ENCODE measurements at places on chromosomes 13 and 19.

DNA sequence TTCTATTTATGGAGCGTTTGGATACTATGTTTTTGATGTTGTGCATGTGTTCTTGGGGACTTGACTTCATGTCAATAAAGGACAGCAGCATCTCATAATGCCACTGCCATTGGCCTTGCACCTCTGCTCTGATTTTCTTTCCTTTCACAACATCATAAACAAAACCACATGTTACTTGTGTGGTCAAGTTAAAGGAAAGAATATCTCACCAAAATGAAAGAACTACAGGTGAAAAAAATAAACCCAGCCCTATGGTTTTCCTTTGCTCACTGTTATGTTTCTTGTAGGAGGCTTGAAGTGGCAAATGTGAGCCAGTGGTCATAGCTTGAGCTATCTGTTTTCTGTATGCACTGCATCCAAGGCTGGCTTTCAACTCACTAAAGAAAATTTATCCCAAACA, 240.4 kb downstream of the KCNRG start:
- DNase-seq = no peak

DNA sequence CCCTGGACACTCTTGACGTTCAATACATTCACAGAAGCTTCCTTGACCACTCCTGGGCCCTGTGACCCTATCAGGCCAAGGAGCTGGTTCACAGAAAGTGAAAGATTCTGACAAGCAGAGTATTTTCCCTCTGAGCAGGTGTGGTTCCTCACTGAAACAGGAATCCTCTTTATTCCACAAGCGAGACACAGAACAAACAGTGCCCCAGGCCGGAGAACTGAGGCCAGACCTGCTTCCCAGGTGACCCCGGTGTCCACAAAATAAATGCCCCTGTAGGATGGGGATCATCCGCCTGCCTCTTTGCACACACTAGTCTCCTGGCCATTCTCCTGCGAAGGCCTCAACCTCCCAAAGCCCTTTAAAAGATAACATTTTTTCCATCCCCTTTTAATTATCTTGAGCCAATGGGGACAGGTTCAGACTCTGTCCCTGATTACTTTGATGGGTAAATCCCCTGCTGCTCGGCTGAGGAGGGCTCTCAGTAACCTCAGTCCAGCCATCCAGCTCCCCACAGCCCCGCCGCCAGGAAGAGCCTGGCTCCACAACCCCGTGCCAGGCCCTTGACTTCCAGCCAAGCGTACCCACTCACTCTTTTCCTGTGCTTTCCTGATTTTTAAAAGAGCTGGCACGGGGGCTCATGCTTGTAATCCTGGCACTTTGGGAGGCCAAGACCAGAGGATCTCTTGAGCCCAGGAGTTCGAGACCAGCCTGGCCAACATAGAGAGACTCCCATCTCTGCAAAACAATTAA, 129.1 kb downstream of the FOXO1 start:
- DNase-seq = no peak

GRCh38 chr13:26501641-26502040, 55.8 kb upstream of the WASF3 start:
- DNase-seq = no peak

GRCh38 chr13:51326777-51327176, 12.7 kb upstream of the SERPINE3 start:
- DNase-seq = no peak

GRCh38 chr13:76641056-76641455, 245.1 kb downstream of the KCTD12 start:
- DNase-seq = no peak

GRCh38 chr13:36814465-36814864, 4.6 kb upstream of the RFXAP start:
- no peak for DNase-seq

DNA sequence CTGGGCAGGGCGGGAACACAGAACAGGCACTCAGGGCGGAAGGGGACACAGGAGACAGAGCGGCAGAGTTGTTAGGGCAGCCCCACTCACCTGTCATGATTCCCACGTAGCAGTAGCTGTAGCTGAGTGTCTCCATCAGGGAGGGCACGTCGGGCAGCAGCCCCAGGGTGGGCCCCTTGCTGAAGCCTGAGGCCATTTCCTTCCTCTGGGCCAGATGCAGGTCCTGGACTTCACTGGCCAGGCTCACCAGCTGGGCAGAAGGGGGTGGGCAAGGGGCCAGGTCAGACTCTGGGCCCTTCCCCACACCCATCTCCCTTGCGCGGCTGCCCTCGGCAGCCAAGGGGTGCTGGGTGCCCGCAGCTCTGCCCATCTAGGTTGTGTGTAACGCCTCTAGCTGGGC, 5.9 kb downstream of the MBOAT7 start:
- DNase-seq = no peak

DNA sequence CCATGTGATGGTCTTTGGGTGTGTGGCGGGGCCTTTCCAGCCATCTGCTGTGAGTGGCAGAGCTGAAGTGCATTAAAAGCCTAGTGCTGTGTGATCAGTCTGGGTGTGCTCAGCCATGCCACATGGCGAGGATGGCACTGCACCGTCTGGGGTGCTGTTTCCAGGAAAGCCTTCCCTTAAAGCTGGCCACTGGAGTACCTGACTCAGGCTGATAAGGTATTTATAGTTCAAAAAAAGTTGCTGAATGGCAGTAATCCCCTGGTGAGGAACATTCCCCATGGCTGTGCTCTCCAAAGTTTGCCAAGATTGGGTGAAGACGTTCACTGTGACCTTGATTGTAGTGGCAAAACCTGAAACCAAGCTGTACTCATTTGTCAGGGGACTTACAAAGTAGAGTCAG, 6.0 kb downstream of the GPI start:
- DNase-seq = no peak

- peak; percentile 21 for DNase-seq
These were observed 176.8 kb downstream of the OXGR1 start for GRCh38 chr13:96817336-96817941.

- DNase-seq = no peak
These were observed 929 bp upstream of the TNFSF13B start for GRCh38 chr13:108268466-108269112.

DNA sequence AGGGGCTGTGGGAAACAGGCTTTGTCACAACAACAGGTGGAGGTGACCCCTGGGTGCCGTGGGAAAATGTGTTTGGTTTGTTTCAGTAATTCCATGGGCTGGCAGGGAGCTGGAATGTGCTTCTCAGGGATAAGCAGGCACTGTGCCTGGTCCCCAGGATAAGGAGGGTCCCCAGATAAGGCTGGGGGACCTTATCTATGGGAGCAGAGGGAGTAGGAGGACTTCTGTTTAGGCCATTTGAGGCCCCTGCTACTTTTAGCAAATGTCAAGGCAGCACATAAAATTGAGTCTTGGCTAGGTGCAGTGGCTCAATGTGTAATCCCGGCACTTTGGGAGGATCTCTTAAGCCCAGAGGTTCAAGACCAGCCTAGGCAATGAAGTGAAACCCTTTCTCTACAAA, 59.5 kb downstream of the KCNC3 start:
- DNase-seq = no peak

GRCh38 chr19:18421371-18421959, 2.3 kb downstream of the SSBP4 start:
- no peak for DNase-seq

DNA sequence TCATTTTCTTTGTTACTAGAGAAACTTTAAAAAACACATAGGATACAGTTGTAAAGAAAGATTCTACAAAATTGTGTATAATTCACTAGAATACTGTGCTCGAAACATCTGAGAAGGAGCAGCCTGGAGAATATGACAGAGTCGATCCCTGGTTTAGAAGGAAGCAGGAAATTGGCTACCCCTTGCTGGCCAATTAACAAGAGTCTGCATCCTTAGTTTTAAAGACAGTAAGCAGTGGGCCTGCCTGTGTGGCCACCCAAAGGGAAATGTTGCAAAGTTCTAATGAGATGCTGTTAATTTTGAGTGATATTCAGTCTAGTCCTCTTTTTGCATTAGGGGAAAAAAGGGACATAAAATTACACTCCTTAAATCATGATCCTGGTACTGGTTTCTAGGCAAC, 988.6 kb downstream of the PCDH17 start:
- DNase-seq = no peak

DNA sequence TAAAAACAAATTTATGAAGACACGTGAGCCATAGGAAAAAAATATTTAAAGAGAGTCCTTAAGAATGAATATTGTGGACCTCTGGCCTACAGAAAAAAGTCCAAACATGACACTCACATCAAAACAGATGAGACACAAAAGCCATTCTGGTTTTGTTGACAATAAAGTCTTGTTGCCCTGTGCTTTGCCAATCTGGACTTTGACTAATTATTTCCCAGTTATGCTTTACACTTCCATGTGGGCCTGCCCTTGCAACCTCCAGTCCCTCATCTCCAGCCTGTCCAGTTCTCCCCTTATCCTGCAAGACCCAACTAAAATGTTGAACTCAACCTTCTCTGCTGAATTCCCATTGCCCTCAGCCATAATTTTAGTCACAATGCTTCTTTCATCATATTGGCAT, 184.5 kb upstream of the SERP2 start:
- DNase-seq = no peak

GRCh38 chr13:110382229-110382628, 75.1 kb downstream of the COL4A2 start:
- peak; percentile 87 for DNase-seq

DNA sequence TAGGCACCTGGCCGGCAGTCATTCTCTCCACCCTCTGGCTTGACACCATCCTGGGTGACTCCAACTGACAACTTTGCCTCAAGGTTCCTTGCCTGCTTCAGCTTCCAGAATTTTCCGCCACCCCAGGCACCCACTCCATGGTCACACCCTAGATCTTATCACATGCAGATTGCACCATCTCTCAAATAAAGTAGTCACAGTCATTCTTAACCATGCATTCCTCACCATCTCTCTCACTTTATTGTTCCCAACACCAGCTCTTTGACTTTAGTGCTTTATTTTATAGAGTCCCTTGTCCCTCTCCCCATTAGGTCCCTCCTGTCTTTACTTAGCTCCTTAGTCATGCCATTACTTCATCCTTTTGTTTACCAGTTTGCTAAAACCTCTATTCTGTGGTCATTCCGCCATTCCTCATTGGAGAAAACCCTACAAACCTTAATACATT, 351.7 kb downstream of the SPRY2 start:
- peak; percentile 36 for DNase-seq

- no peak for DNase-seq
These were observed 115.0 kb upstream of the CLDN10 start for GRCh38 chr13:95437561-95437960.

GRCh38 chr13:70249332-70250064, 141.2 kb upstream of the KLHL1 start:
- DNase-seq = peak; percentile 97

GRCh38 chr19:4115818-4116385, 8.0 kb downstream of the MAP2K2 start:
- DNase-seq = no peak

DNA sequence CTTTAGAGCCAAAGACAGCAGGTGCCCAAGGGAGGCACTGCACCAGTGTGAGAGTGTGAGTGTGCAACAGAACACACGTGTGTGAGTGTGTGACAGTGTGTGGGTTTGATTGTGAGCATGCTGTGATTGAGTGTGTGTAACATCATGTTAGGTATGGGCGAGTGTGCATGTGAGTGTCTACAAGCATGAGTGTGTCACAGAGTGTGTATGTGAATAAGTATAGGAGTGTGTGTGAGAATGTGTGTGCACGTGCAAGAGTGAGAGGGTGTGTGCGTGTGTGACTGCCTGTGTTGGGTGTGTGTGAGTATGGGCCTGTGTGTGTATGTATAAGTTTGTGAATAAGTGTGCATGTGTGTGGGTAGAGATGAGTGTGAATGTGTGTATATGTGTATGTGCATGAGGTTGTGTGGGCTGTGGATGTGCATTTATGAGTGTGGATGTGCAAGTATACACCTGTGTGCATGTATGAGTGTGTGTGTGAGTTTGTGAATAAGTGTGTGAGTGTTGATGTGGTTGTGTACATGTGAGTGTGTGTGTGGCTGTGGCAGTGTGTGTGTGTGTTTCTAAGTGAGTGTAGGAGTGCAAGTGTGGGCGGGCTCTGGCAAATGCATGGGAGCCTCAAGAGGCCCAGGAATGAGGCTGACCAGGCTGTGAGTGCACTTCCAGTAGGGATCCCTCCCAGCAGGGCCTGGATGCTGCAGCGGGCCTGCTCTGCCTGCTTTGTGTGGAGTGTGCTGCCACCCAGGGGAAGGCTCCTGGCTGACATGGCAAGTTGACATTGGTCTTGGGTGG, 198.4 kb downstream of the COL4A1 start:
- DNase-seq = peak; percentile 87

DNA sequence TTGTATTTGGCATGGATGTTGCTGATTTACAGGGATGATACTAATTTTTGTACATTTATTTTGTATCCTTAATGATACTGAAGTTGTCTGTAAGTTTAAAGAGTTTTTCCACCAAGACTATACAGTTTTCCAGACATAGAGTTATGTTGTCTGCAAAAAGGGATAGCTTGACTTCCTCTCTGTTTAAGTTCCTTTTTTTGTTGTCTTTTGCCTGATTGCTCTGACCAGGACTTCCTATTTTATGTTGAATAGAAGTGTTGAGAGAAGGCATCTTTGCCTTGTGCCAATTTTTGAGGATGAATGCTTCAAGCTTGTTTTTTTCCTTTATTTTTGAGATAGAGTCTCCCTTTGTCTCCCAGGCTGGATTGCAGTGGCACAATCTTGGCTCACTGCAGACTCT, 36.8 kb upstream of the ZNF681 start:
- DNase-seq = no peak

DNA sequence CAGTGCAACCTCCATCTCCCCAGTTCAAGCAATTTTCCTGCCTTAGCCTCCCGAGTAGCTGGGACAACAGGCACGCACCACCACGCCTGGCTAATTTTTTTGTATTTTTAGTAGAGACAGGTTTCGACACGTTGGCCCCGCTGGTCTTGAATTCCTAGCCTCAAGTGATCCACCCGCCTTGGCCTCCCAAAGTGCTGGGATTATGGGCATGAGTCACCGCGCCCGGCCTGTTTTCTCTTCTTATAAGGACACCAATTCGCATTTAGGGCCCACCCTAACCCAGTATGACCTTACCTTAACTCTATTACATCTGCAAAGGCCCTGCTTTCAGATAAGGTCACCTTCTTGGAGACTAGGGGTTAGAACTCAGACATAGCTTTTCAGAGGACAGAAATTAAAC, 35.1 kb downstream of the TMEM161A start:
- no peak for DNase-seq

- peak; percentile 77 for DNase-seq
These were observed 7.3 kb upstream of the DGKH start for GRCh38 chr13:42041011-42041683.

DNA sequence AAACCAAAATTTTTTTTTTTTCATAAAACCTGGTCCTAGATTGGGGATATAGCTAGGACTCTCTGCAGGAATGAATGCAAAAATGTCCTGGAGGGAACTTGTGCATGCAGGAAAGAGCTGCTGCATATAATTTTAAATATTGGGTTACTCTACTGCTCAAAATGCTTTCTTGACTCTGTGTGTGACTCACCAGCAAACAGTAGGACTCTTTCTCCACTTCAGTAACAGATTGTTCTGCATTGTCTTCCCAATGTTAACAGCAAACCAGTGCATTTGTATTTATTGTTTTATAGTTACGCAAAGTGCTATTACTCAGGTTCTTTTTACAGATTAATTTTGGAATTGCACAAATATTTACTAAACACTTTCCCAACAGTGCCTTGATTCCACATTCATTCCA, 163.7 kb upstream of the KL start:
- DNase-seq = no peak

All from kidney tubule cell (primary cell).